Peyer's patch (tissue), 4 donors: ENCODE measurements at places on chromosomes 2 and 18. TPM values are rescaled to one million over a fixed set of nuclear protein-coding genes. Genes with fewer than 3 reads are reported as not detected.

DNA sequence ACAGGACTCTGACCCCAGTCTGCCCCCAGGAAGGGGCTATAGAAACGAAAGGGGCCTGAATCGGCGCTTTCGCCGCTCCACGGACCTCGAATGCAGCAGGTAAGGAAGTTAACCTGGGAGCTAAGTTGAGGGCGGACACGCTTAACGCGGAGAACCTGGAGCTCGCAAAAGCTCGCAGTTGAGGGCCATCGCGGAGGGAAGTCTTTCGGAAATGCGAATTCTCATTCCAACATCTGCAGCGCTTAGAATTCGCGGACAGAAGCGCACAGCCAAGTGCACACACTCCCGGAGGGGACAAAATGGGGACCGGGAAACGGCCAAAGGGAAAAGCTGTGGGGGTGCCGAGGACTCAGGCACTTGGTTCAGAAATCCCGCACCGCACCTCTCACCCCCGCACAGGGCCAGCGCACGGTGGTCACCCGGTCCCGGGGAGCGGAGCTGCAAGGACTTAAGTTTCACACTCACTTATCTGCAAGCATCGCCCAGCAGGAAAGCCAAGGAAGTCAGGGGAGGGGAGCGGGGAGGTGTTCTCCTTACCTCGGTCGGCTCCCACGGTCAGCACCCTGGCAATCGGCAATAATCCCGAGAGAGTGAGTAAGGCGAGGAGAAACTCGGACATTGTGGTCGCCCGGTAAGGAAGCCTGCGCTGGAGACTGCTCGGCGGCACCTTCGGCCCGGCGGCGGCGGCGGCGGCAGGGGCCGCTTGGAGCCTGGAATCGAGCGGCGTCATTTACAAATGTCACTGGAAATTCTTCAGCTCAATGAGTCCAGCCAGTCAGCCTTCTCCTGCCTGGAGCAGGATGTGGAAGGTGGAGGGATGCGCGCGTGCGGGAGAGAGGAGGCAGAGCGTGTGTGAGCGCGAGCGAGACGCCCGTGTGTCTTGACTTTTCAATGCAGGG lies 456 bp downstream of the LRP1B start:
- DNase-seq: no peak

GRCh38 chr18:74868461-74868860 lies 270.8 kb downstream of the ZNF407 start:
- no peak for DNase-seq

DNA sequence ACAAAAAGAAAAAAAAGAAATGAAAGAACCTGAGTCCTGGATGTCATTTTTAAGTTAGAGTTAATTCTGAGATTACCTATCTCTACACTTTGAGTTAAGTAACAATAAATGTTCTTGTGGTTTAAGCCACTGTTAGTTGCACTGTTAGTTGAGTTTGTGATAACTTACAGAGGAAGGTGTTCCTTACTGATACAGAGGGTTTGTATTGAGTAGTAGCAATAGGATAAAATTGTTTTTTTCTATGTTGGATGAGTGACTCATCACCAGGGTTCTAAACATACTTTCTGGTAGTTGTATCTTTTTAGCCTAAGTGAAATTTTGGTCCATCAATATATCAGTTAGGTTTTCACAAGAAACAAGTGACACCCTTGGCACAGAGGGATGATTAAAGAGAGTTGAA lies 4.0 kb upstream of the LCLAT1 start:
- DNase-seq: no peak

- no peak for DNase-seq
These were observed 100.4 kb downstream of the CCDC141 start for GRCh38 chr2:178949584-178949983.

DNA sequence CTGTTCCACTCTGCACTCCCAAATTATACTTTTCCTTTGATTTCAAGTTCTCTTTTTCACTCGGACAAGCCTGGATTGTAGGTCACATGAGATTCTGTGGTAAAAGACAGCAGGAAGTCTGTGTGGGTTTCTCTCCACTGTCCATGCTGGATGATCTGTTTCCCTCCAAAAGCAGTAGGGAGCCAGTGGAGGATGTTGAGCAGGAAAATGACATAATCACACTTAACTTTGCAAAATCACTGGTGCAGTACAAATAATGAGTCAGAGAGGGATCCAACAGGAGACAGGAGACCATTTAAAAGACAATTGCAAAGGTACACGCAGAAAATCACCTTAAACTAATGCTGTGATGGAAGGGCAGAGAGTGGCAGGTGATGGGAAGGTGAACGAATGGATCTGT lies 301.3 kb downstream of the ZNF407 start:
- no peak for DNase-seq

DNA sequence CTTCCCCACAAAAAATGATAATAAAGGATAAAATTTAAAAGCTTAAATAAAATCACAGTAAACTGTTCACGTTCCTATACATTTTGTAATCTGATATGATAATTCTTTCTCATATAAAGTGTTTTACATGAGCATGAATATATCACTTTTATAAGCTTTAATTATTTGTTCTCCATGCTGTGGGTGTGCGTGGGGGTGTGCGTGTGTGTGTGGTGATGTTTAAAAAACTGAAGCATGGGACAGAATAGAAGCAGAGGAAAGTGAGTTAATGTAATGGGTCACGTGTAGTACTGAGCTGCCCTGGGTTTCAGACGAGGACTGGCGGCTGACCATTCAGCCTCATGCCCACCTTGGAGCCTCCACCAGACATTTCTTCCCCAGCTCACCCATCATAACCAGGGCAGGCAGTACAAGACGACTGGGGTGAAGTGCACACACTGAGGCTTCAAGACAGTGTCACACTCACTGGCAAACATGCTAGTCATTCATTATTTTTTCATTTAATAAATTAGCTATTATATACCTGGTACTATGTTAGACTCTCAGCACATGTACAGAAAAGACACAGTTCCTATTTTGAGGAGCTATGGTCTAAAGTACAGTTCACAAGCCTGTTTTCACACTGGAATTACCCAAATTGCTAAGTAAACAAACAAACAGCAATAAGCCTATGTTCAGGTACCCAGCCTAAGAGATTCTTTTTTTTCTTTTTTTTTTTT lies 97.2 kb upstream of the LPIN2 start:
- no peak for DNase-seq

Gene MAP3K19
- not detected for total RNA-seq

DNA sequence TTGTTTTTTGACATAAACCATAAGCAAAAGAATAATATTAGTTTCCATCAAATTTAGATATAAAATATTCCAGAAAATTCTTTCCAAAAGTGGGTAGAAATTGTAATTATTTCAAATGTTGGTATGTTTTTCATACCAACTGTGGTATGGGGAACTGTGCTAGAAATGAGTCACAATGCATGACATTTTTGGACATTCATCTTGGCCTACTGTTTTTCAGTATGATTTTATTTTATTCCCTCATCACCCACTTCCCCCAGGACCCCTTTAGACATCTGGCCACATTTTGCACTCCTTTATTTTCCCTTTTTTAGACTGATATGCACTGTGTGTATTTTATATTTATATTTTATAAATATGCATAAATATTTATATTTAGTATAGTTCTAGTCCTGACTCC lies 97.1 kb downstream of the DPP4 start:
- no peak for DNase-seq

Gene TCF23
- total RNA-seq: not detected
